ENCODE measurements at places on chromosomes 2 and 18.

DNA sequence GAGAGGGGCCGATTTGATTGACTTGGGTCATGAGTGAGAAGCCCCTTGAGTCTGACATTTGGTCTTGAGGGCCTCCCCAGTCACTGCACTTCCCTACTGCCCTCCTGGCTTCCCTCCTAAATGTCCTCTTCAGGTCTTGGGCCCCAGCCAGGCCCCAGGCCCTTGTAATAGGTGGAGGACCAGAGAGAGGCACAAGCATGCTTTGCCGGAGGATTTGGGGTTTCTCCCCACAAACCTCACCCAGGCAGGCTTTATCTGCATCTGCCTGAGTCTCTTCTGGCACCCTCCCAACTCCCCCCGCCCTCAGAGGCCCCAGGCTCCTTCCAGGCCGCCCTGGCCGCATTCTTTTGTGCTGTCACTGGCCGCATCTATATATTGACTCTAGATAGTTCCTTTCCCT lies 270.7 kb downstream of the HAUS1 start:
- DNase-seq, result no peak

DNA sequence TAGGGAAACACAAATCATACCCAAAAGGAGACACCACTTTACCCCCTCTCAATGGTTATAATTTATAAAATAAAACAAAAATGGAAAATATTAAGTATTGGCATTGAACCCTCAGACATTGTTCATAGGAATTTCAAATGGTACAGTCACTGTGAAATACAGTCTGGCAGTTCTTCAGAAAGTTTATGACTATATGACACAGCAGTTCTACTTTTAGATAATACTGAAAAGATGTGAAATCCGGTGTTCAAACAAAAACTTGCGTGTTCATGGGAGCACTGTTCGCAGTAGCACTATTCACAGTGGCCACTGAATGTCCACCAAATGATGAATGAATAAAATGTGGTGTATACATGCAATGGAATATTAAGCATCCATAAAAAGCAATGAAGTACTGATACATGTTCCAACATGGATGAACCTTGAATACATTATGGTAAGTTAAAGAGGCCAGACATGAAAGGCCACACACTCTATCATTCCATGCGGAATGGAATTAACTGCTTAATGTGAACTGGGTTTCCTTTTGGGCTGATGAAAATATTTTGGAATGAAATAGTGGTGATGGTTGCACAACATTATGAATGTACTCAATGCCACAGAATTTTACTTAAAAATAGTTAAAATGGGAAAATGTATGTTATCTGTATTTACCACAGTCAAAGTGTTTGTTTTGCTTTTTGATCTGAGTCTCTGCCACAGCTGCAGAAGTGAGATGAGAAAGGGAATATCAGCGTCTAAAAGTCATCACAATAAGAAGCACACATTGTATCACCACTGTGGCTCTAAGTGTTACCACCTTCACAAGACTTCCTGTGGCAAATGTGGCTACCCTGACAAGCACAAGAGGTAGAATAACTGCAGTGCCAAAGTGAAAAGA lies 864.6 kb downstream of the SUCLG1 start:
- no peak for DNase-seq

DNA sequence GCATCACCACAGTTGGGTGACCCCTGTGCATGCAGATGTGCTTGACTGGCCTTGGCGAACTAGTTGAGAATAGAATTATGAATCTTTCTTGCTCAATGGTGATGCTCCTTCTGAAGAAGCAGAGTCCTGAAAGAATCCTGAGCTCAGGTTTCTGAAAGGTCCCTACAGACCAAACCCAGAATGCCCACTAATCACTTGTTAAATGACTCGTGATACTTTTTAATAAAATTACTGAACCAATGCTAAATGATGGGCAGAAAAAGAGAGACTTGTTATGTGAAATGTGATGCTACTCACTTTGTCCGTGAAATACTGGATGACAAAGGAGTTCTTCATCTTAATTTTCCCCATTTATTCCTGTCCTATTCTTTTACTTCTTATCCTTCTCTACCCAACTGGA lies 263.5 kb upstream of the LRRTM1 start:
- no peak for DNase-seq

DNA sequence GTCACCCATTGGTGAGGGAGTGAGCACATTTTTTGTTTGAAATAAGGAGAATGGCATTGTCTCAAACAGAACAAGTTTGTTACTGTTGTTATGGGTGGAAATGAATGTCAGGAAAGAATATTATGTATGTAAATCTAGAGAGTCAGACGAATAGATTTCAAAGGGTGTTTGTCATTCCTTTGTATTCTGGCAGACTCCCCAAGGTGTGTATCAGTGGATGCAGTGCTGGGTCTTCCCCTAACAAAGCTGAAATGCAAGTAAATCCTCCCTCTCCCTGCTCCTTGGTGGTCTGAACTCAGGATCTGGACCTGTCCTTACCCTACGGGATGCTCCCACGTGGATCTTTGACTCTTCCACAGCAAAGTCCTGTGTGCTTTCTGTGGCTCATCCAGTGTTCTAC lies 139.5 kb upstream of the ZNF516 start:
- DNase-seq, result no peak

DNA sequence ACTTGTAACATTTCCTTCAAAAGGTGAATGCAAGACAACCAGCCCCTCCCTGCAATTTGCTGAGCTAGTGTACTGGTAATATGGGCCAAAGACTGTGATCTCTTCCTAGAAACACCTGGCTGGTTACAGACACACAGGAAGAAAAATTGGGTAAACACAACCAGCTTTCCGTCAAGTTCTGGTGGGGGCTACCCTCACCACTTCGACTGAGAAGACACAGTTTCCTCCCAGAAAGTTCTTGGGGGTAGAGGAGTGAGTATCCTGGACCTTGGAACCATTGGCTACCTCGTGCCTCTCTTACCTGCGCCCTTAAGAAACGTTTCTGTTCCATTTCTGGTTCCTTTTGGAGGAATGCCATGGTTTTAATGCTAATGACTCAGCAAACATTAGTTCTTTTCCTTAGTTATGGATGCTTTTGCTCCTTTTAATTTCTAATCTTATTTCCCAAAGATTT lies 120.9 kb upstream of the DLX2 start:
- DNase-seq, result no peak

DNA sequence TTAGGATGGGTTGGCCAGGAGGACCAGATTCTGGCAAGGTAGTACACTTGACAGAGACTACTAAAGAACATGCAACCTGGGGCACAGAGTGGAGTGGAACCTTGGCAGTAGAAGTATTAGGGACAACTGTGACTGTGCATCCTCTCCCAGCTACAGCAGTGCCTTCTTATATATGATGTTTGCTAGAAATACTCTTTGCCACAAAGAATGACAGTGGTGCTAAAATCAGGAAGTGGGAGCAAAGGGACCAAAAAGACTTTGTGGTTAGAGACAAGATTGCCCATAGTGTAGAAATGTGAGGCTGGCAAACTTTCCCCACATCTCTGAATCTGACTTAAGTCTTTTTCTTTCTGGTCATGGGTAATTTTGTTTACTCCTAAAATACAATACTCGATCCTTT lies 9.4 kb upstream of the SLC38A11 start:
- no peak for DNase-seq

DNA sequence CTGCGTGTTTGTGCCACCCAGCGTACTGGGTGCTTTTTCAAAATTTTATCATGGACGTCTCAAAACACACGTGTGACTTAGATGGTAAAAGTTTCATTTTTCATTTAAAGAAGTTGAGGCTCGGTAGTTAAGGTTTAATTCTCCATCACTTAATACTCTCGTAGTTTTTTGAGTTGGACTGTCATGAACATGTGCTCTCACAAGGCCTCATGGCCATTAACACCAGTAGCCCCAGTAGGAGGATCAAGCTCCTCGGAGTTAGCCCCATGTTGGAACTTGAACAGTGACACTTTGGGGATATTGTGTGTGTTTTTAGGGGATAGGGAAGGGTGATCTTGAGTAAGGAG lies 15.3 kb downstream of the NMUR1 start:
- DNase-seq, result no peak

DNA sequence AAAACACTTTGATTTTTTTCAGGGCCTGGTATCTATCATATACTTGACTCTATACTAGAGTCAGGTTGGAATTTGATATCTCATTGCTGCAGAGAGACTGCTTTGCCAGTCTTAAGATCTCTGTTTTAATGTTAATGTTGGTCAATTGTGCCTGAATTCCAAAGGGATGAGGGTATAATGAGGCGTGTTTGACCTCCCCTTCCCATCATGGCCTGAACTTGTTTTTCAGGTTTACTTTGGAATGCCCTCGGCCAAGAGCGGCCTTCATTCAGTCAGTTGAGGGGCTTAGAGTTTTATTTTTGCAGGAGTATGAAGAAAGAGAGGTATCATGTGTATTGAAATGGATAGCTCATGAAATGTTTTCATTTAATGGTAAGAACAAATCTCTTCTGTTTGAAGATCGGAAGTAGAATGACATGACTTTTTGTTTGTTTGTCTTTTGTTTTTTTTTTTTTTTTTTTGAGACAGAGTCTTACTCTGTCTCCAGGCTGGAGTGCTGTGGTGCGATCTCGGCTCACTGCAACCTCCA lies 119.0 kb downstream of the KIAA1328 start:
- no peak for DNase-seq

- no peak for DNase-seq
Measured at GRCh38 chr2:221070106-221070505, 502.0 kb downstream of the EPHA4 start.

DNA sequence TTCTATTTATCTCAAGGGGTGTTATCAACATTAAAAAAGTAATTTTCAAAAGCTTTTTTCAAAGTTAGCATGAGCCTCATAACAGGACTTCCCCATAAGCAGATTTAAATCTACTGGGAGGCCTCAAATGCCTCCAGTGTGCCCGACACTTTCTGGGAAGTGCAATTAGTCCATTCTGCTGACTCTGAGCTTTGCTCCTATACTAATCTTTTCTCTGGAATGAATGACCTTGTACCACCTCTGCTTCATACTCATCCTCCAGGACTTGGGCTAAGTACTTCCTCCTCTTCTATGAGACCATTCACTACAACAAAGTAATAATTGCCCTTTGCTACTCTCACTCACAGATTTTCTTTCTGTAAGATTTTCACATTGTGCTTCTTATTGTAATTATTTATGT lies 111.1 kb downstream of the RIT2 start:
- DNase-seq, result no peak

DNA sequence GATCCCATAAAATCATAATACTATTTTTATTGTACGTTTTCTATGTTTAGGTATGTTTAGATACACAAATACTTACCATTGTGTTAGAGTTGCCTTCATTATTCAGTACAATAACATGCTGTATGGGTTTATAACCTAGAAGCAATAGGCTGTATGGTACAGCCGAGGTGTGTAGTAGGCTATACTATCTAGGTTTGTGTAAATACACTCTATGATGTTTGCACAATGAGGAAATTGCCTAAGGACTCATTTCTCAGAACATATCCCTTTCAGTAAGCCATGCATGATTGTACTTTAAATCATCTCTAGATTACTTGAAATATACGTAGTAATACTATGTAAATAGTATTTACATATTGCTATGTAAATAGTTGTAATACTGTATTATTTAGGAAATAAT lies 156.7 kb downstream of the CDCA7 start:
- DNase-seq, result no peak

GRCh38 chr2:148594216-148594615 lies 50.3 kb upstream of the EPC2 start:
- DNase-seq, result no peak
